T-helper 17 cell (primary cell): ENCODE measurements at places on chromosomes 2 and 18. TPM values are rescaled to one million over a fixed set of nuclear protein-coding genes. Genes with fewer than 3 reads are reported as not detected.

Gene SCN2A
- not detected for total RNA-seq

Gene SLC25A52
- not detected for total RNA-seq

Gene FTCDNL1
- total RNA-seq = 2.6 TPM

Gene DNAJC5G
- not detected for total RNA-seq

Gene DPP4
- total RNA-seq = 53.6 TPM

DNA sequence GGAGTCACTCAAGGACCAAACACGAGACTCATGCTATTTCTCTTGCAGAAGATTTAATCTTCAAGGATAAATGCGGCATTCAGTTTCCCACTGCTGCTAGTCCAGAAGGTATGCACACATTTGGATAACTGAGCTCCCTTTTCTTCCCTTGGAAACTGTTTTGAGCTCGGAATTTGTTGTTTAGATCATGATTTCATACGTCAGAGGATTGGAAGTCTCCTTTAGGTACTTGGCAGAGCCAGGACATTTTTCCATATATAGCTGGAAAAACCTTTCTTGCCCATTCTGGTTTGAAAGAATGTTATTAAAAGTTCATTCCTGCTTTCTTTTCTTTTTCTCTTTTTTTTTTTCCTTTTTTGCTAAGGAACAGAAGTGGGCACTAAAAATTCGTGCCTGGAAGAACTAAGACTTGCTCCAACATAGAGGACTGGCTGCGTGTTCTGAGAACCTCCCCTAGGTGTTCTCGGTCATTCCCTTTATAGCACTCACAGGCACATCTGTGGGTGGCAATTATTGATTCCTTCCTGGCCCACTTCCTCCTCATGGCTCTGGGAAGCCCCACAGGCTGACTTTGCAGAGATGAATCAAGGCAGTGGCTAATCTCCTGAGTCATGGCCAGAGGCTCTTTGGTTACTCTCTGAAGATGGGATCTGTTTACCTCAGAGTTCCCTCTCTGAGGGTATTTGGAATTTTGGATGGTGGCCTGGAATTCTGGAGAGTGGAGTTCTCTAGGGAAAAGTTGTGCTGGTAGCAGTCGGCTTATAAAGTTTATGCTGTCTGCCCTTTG, 104.8 kb downstream of the PLCL1 start:
- H3K36me3 ChIP-seq = peaks cover 9% of the 10 kb centered on the region
- no peak overlapping the region for H3K4me3 ChIP-seq
- peak overlapping the region; percentile 9 for H3K27ac ChIP-seq
- no peak for DNase-seq

GRCh38 chr2:113116100-113116958, 11.1 kb upstream of the IL1RN start:
- peaks cover 6% of the 10 kb centered on the region for H3K4me1 ChIP-seq
- H3K4me3 ChIP-seq = peak overlapping the region; percentile 57
- no peaks in the 10 kb centered on the region for H3K36me3 ChIP-seq

- H3K4me1 ChIP-seq = no peaks in the 10 kb centered on the region
- H3K36me3 ChIP-seq = no peaks in the 10 kb centered on the region
- no peak for DNase-seq
- H3K27ac ChIP-seq = no peak overlapping the region
- no peak overlapping the region for H3K4me3 ChIP-seq
- H3K27me3 ChIP-seq = no peaks in the 10 kb centered on the region
Observed at GRCh38 chr2:72233211-72233610, 85.5 kb upstream of the CYP26B1 start.

DNA sequence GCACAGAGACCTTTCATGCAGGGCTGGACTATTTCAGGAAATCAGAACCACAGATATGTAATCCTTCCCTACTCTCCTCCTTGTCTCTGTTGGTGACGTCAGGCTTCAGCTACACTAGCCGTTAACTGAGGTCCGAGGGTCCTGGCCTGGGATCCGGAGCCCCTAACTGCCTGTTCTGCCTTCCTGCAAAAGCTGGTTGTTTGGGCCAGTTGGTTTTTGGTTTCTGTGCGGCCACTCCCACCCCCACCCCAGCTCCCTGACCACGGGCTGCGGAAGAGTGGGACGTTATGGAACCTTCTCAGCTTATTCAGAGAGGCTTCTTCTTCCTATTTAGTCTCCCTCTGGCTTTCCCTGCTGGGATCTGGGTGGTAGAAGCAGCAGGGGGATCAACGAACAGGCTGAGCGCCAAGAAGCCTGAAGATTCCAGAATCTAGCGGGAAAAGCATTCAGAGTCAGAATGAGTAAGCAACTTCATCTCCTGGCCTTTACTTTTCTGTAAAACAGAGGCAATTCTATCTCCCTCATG, 49.3 kb upstream of the ROCK2 start:
- no peak for DNase-seq
- H3K27ac ChIP-seq = no peak overlapping the region
- H3K36me3 ChIP-seq = peaks cover 2% of the 10 kb centered on the region
- H3K4me3 ChIP-seq = no peak overlapping the region

DNA sequence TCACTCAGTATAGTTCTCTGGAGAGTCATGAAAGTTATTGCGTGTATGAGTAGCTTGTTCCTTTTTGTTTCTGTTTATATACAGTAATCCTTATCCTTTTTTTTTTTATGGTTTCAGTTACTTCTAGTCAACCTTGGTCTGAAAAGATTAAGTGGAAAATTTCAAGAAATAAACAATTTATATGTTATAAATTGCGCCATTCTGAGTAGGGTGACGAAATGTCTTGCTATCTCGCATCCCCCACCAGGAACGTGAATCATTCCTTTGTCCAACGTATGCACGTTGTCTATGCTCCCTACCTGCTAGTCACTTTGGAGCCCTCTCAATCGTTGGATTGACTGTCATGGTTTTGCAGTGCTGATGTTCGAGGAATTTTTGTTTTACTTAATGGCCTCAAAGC, 60.4 kb downstream of the FAM117B start:
- no peaks in the 10 kb centered on the region for H3K27me3 ChIP-seq
- no peak overlapping the region for H3K4me3 ChIP-seq
- H3K36me3 ChIP-seq = no peaks in the 10 kb centered on the region
- H3K27ac ChIP-seq = no peak overlapping the region
- DNase-seq = no peak
- H3K4me1 ChIP-seq = peaks cover 15% of the 10 kb centered on the region
